ENCODE measurements at places on chromosomes 7 and 10.

- no peak for DNase-seq
Observed at GRCh38 chr10:81498011-81498551, 376.9 kb upstream of the NRG3 start.

GRCh38 chr10:90321132-90321816 is 536.6 kb downstream of the HTR7 start:
- DNase-seq, result no peak

DNA sequence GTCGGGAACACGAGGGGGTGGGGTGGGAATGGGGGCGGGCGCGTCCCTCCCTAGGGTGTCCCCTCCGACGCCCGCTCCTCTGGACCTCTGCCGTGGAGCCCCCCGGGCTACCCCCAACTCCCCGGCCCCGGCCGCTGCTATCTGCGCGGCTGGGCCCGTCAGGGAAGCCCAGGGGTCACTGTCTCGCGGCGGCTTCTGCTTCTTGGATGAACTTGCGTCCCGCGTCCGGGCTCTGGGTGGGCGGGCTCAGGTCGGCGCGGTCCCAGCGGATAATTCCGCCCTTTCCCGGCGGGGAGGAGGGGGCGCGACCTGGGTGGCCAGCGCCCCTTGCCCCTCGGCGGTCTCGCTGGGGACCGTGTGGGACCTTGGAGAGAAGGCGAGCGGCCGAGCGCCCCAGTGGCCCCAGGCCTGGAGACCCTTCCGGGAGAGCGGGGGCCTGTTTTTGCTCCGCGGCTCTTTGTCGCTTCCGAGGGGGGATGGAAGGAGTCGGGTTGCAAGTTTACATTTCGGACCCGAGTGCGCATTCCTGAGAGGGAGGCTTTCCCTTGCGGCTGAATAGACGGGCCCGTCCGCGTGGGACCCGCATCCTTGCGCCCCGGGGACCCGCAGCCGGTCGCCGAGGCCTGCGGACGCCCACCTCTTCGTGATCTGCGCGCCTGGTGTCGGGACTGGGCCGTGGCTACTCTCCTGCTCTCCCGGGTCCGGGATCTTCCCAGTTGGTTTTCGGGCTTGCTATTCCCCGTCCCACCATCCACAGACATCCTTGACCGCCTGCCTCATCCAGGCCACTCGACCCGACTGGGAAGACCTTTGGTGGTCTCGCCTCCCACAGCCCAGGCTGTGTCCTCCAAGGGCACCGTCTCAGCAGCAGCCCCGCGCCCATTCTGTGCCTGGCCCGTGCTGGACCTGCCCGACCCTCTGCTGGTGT is 812 bp downstream of the DOCK1 start:
- DNase-seq, result no peak

- DNase-seq, result no peak
Observed at GRCh38 chr10:44154956-44155355, 229.9 kb downstream of the CXCL12 start.

DNA sequence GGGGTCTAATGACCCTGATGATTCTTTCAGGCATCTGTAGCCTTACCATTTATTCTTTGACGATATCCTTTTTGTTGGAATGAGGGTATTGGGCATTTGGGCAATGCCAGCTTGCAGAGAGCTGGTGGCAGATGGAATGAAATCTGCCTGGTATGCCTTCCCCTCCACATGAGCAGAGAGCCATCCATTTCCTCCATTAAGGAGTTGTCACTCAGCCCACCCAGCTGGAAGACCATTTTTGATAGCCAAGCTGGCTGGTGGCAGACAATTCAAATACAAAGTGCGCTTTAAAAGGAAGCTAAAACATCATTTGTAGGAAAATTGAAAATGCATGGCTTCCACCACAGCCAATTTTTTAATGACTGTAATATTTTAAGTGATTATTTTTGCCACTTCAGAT is 240.1 kb upstream of the SLC26A5 start:
- no peak for DNase-seq

DNA sequence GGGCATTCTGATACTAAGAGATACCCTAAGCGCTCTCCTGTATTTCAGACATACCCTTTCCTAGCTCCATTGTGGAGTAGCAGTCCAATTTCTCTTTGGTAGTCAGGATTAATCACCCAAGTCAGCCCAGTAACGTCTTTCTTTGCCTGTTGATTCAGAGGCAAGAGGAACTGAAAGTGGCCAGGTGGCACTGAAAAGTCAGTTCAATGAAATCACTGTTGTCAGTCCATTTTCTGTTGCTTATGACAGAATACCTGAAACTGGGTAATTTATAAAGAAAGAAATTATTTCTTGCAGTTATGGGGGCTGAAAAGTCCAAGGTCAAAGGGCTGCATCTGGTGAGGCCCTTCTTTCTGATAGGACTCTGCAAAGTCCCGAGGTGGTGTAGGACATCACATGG is 40.2 kb downstream of the ANKRD61 start:
- DNase-seq, result no peak

DNA sequence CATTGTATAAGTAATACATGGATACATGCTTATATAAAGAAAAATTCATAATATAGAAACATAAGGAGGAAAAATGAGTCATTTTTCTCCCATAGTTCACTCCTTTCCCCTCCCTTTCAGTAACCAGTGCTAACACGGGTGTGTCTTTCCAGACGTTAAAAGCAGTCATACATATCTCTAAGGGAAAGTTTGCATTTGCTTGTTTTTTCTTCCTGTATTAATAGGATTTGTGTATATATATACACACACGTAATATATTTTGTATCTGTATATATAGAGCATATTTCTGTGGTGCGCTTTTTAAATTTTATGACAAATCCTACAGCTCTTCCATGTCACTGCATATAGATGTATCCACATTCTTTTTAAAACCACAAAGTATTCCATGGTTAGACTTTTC is 78.8 kb downstream of the RALA start:
- DNase-seq, result no peak

DNA sequence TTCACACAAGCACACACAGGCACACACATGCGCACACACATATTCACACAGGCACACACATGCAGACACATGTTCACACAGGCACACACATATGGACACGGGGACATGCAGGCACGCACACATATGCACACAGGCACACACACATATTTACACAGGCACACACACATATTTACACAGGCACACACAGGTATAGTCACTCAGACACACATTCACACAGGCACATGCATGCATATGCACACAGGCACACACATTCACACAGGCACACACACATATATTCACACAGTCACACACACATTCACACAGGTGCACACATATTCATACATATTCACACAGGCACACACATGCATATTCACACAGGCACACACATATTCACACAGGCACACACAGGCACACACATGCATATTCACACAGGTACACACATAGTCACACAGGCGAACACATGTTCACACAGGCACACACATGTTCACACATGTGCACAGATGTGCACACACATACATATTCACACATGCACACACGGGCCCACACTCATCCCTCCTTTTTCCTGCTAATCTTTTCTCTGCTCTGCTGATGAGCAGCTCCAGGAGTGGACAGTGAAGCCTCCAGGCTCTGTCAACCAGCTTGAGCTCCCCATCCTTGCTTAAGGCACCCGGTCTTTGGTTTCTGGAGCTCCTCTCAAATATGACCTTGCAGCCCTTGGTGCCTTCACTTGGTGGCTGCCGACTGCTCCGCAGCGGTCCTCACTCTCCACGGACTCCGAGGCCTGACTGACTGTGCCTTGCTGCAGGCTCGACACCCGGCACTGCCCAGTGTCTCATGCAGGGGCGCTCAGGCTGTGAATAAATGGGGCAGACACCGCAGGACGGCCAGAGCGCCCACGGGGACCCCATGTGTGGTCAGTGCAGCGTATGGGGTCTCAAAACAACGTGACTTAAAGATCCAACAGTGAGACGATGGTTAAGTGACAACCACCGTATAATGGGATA is 581.2 kb upstream of the MGMT start:
- no peak for DNase-seq

- no peak for DNase-seq
Observed at GRCh38 chr10:63667596-63668480, 146.6 kb downstream of the REEP3 start.

DNA sequence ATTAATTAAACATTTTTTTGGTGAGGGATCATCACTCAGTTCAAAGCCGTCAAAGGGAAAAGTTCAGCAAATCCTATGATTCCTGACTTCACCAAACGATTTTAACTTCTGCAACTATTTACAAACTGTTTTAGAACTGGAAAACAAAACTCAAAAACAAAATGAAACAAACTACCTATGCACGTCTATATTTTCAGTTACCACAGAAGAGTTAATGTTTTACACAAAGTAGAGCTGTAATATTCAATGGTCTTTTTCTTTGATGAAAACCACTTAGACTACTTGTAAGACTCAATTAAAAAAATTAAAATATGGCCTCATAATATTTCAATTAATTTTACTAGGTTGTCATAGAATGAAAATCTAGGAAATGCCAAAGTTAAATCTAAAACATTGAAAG is 131.5 kb downstream of the ATE1 start:
- no peak for DNase-seq

GRCh38 chr7:143490717-143491306 is 13.1 kb downstream of the TAS2R41 start:
- no peak for DNase-seq

GRCh38 chr7:101868191-101868950 is 50.9 kb downstream of the CUX1 start:
- no peak for DNase-seq

DNA sequence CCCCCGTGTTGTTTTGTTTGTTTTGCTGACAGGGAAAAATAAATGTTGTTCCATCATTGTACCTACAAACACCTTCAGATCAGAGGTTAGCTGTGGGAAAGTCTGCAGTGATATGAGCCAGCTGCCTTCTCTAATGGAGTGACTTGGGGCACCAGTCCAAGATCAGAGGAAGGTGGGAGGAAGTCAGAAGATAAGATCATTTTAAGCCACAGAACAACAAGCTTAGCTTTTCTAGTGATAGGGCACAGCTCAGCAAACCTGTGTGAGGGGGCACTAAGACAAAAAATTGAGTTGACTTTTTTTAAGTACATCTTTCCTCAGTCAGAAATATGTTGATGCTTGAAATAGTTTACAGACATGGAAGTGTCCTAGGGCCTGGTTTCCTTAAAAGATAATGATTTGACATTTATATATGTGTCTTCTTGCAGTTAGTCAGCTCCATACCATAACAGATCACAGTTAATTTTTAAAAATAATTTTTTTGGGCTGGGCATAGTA is 240.3 kb upstream of the KAT6B start:
- no peak for DNase-seq

DNA sequence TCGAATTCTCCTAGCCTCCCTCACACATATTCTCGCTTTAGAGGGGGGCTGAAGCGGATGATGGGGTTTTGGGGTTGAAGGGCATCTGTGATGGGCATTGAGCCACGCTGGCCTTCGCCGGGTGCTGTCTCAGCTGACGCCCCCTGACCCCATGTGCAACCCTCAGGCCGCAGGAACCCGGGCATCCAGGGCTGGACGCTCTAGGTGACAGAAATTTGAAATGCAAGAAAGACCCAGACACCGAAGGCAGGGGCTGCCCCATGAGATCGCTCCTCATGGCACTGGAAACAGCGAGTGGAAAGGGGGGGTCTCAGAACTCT is 664 bp upstream of the C10orf88 start:
- no peak for DNase-seq

GRCh38 chr7:14842523-14842922 is 60.0 kb downstream of the DGKB start:
- DNase-seq, result no peak

Data from NCI-H2107 (cell line).